Activated T-cell treated with anti-CD3 and anti-CD28 coated beads, Interleukin-2, amount 50 U/mL, for 24 hours (primary cell): ENCODE measurements at places on chromosomes 4 and X.

GRCh38 chr4:338759-339097 is 1.1 kb downstream of the ZNF141 start:
- DNase-seq = no peak

DNA sequence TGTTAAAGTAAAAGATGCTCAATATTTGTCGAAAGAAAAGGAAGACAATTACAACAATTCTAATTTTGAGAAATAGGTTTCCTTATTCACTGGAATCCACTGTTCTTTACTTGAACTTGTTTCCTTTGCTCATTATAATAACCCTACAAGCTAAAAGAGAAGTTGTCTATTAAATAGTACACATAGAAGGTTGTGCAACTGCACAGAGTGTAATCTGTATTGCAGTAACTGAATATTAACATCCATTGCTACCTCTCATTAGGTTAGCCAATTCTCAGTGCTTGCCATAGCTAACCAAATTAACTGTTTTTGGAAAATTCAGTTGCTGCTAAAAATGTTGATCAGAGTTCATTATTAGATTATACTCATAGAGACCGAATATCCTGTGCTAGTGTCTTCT is 120.0 kb downstream of the PDLIM5 start:
- DNase-seq = no peak

DNA sequence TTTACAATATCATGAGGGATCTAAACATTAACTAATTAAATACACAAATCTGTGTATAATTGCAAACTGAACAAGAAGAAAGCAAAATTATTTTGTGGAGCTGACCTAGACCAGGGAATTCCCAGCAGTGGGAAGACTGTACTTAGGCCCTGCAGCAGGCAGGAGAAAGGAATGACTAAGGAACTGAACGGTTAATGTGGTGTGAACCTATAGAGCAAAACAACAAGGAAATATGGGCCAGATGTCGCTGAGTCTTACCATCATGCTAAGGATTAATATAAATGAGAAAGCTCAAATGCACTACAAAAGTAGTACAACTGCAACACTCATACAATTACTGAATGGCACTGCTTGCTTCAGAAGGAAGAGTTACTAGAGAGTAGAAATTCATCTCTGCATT is 120.3 kb upstream of the ATXN3L start:
- DNase-seq = no peak

GRCh38 chrX:41933546-41933945 is 10.2 kb upstream of the CASK start:
- no peak for DNase-seq

DNA sequence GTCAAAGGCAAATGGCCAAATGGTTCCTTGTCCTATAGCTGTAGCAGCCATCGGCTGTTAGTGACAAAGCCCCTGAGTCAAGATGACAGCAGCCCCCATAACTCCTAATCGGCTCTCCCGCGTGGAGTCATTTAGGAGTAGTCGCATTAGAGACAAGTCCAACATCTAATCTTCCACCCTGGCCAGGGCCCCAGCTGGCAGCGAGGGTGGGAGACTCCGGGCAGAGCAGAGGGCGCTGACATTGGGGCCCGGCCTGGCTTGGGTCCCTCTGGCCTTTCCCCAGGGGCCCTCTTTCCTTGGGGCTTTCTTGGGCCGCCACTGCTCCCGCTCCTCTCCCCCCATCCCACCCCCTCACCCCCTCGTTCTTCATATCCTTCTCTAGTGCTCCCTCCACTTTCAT is 3.8 kb upstream of the OPN1LW start:
- DNase-seq = no peak

DNA sequence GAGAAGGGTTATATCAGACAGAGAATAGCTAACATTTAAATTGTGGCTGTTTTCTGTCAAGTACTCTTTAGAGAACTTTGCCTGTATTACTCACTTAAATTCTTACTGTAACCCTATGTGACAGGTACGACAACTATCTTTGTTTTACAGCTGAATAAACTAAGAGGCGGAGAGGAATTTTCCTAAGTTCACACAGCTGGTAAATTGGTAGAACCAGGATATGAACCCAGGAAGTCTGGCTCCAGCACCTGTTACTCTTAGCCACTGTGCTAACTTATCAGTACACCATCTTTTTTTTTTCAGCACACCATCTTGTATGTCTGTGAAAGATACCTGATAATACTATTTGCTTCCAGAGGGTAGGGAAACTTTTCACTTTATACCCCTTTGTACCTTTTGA is 2.0 kb upstream of the SYP start:
- DNase-seq = no peak

DNA sequence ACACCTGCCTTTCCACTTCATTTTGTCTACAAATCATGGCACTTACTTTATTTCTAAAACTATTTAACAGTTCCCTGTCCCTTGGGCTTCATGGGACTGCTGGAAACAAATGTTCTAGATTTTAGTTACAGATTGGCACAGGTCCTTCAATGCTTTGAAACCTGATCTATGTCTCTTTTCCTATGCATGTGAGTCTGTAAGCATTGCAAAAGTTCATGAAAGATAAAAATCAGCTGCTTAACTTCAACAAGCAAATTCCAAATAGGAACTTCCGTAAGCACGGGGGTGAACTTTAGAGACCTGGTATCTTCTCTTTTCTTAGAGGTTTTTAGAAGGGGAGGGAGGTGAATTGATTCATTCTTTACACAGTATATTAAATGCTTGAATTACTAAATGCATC is 9.5 kb downstream of the LGI2 start:
- DNase-seq = no peak

DNA sequence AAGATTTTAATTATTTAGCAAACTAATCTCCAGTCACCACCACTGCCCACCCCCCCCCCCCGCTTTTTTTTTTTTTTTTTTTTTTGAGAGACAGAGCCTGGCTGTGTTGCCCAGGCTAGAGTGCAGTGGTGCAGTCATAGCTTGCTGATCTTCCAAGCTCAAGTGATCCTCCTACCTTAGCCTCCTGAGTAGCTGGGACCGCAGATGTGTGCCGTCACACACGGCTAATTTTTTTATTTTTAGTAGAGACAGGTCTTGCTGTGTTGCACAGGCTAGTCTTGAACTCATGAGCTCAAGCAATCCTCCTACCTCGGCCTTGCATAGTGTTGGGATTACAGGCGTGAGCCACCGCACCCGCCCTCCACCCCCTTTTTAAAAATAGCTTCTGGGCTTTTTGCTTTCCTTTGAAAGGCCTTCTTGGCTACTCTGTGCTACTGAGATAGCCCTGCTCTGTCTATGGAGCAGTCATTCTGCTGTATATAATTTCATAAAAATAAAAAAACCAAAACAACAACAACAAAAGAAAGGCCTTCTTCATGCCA is 18.7 kb downstream of the TXLNG start:
- no peak for DNase-seq

DNA sequence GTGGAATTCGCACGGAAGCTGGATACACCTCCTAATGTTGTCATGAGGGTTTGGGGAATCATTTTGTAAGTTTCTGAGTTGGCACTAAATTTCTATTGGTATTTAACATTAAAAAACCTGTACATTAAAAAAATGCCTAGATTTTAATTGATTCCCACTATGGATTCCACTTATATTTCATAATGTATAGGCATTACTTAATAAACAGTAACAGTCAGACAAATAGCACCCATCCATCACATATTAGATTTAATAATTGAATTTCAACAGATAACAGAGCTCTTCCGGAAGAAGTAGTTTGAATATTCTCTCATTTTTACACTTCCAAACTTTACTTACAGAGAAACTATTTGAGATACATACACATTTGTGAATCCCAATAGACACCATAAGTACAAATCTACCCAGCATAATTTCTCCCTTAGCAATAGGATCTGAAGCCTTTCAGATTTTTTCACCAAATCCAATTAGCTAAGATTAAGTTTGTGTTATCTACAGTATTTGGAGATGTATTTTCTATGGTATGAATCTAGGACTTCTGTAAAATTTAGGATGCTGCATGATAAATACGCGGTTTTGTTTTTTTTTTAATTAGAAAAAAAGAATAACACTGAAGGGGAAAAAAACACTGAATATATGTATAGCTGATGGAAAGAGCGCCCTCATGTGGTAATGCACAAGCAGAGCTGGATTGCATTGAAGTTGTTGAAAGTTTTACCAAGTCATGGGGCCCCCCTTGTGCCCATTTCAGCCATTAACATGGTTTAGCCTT is 12.2 kb upstream of the ODAM start:
- no peak for DNase-seq

- DNase-seq = no peak
Observed at GRCh38 chr4:1871471-1872021, 353 bp downstream of the NSD2 start.

DNA sequence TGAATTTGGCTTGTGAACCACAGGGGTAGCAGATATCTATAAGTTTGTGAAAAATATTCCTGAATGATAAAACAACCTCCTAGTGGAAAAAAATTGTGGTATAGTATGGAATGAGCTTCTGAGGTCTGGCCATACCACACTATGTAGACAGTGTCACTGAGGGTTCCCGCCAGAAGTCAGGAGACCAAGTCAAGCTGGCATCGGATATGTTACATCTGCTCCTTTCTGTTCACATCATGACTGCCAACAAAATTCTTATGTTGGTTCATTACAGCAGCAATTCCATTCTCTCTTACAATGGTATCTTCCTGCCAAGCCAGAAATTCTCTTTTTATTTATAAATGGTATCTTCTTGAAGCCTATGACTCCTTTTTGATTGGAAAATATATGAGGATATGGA is 273.0 kb downstream of the PPP3CA start:
- DNase-seq = no peak

GRCh38 chr4:159358226-159358625 is 255.3 kb downstream of the RAPGEF2 start:
- no peak for DNase-seq

DNA sequence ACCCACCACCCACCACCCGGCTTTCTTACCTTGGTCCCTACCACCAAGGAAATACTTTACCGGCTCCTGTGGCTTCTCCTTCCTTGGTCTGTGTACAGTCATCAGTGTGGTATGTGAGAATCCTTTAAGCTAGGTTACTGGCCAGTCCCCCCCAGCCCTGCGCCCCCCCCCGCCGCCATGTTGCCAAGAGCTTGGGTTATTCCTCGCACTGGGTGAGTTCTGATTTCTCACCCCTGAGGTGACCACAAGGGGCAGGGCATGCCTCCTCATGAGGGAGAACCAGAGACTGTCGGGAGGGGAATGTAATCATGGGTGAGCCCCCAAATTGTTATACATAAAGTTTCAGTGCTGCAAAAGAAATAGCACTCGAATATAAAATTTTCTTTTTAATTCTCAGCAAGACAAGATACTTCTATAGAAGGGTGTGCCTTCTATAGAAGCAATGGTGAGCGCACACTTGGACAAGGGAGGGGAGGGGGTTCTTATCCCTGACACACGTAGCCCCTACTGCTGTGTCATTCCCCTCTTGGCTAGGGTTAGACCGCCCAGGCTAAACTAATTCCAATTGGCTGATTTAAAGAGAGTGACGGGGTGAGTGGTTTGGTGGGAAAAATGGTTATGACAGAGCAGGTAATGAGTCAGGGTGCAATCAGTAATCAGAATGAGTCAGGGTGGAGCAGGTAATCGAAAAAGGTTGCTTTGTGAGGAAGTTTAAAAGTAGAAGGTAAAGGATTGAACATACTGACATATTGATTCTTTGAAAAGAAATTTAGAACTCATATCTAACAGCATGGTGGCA is 133.2 kb downstream of the KDM6A start:
- no peak for DNase-seq

DNA sequence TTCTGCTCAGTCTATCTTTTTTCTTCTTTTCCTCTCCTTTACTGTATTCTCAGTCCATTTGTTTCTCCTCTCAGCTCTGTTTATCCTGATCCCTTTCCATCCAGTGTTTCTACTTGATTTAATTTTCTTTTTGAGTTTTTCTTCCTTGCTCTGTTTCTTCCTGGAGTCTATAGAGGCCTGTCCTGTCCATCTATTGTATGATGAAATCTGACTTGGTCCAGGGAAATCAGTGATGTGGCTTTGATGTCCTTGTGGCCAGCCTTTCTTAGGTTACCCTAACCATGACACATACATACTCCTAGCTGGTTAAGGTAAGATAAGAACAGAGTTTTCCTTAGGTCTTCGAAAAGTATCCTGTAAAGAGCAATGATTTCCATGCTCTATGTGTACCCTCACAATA is 89.3 kb upstream of the LNX1 start:
- DNase-seq = no peak

- DNase-seq = no peak
Observed at GRCh38 chr4:110412354-110413065, 63.4 kb upstream of the ENPEP start.

- no peak for DNase-seq
Observed at GRCh38 chr4:181810711-181811110, 432.5 kb upstream of the TENM3 start.

- no peak for DNase-seq
Observed at GRCh38 chrX:142804085-142804484, 221.6 kb upstream of the SPANXN4 start.

DNA sequence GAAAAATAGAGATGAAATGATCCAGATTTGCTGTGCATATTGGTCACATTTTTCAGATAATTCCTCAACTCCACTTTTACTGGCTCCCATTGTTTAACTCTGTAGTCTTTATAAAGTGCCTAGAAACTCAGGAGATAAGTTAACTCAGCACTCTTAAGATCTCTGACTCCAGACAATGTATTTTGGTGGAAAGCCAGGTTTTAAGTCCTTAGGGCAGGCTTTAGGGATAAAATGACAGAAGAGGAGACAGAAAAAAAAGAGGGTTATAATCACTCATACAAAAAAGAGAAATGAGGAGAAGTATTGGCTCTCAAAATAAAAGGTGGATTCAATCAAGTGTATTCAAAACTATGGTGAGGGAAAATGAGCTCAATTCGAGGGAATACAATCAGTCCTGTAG is 674.8 kb upstream of the INTU start:
- DNase-seq = no peak

GRCh38 chr4:26780539-26780938 is 80.1 kb upstream of the STIM2 start:
- no peak for DNase-seq

- DNase-seq = no peak
Observed at GRCh38 chr4:116066711-116067245, 953.4 kb upstream of the NDST4 start.

- DNase-seq = no peak
Observed at GRCh38 chr4:88746206-88746605, 48.6 kb upstream of the NAP1L5 start.

DNA sequence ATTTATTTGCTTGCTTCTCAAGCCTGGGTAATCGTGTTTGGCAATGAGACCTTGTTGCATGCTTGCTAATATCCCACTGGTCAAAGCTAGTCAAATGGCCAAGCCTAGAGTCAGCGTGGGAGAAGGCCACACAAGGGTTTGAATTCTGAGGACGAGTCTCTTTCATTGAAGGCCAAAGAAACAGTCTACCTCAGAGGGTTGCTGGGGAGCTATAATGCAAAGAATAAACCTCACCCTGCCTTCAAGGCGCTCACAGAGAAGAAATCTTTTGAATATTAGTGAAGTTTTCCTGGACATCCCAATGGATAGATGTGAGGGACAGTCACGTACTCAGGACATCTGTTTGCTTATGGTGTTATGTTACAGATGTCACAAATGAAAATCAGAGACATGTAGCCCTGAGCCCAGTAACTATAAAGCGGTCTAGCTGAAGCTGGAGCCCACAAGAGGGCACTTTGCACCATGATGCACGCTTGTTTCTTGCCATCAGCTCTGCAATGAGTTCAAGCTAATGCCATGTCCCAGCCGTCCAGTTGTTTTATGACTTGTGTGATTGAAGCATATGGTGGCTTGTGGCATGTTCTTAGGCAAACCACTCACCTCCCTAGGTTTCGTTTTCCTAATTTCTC is 1.1 kb upstream of the TLR3 start:
- no peak for DNase-seq
